PC-3 (cell line): ENCODE measurements at places on chromosomes 6 and 20. TPM values are rescaled to one million over a fixed set of nuclear protein-coding genes. Genes with fewer than 3 reads are reported as not detected.

Gene BACH2
- 4.8 and 7.0 TPM in 2 replicates for total RNA-seq

Gene EFCAB8
- not detected in 2 replicates for total RNA-seq

Gene IPCEF1
- total RNA-seq, result 0.12 and 0.29 TPM in 2 replicates

Gene CFB
- 0.86 TPM in 1 of 2 replicates, not detected in the other for total RNA-seq

Gene CARMIL1
- total RNA-seq, result 17.0 and 22.0 TPM in 2 replicates

Gene GHRH
- not detected in 2 replicates for total RNA-seq

DNA sequence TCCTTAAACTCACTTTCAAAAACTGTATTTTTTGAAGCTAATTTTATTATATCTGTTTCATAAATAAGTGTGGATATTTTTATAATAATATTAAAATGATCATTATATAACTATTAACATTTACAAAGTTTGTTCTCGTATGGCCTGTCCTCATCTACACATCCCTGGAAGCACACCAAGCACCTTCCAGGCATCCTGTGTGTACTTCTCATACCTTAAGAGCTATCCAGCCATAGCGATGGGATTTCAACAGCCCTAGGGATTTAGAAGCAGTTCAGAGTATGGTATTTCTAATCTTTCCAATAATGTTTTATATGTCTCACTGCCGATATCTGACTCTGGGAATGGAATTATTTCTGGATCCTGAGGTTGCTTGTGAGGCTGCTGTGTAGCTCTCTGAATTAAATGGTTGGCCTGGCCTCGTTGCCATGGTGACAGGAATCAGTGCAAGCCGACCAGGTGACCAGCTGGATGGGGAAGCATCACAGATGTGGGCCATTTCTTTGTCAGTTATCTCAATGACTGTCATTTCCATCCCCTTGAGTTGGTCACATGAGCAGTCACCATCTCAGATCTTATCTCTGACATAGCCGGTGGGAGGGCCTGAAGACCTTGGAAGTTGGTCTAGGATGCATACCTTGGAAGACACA lies 265.2 kb upstream of the RIN2 start:
- peaks cover 71% of the 10 kb centered on the region for H3K27me3 ChIP-seq
- H3K27ac ChIP-seq, result no peak overlapping the region
- no peak for DNase-seq
- H3K4me1 ChIP-seq, result peaks cover 8% of the 10 kb centered on the region; the same call in 1 of the 2 replicates
- no peak overlapping the region for H3K4me3 ChIP-seq
- no peaks in the 10 kb centered on the region for H3K36me3 ChIP-seq

GRCh38 chr20:611843-612185 lies 1.7 kb upstream of the TCF15 start:
- no peak for DNase-seq
- no peaks in the 10 kb centered on the region for H3K36me3 ChIP-seq
- no peaks in the 10 kb centered on the region for H3K4me1 ChIP-seq
- H3K27me3 ChIP-seq, result peaks cover 52% of the 10 kb centered on the region

DNA sequence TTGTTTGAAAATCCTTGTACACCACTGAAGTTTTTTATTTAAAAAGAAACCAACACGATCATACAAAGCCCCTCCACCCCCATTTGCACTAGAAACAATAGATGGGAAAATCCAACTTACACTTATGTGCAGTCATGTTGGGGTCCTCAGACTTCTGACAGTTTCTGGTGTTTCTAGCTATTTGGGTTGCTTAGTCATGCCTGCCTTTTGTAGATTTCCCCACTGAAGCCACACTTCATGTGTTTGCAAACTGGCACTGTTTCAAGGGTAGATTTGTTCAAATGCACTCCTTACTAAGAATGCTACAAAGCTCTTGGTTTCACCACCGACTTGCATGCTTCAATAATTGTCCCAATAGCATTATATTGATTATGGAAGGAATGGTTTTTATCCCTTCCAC lies 1.5 kb downstream of the SH3BGRL2 start:
- H3K4me1 ChIP-seq, result peaks cover 26% of the 10 kb centered on the region
- H3K36me3 ChIP-seq, result no peaks in the 10 kb centered on the region
- H3K4me3 ChIP-seq, result peak overlapping the region; percentile 94; the same call in 1 of the 2 replicates
- no peak overlapping the region for H3K27ac ChIP-seq
- no peaks in the 10 kb centered on the region for H3K27me3 ChIP-seq

GRCh38 chr6:44133003-44133931 lies 5.9 kb downstream of the TMEM63B start:
- no peak overlapping the region for H3K4me3 ChIP-seq
- peaks cover 12% of the 10 kb centered on the region for H3K4me1 ChIP-seq
- H3K27ac ChIP-seq, result no peak overlapping the region
- H3K36me3 ChIP-seq, result no peaks in the 10 kb centered on the region; the same call in 1 of the 2 replicates
- peak; percentile 60 for DNase-seq

- peaks cover 4% of the 10 kb centered on the region for H3K4me1 ChIP-seq
- no peak overlapping the region for H3K4me3 ChIP-seq
- no peaks in the 10 kb centered on the region for H3K27me3 ChIP-seq
- DNase-seq, result no peak
- no peak overlapping the region for H3K27ac ChIP-seq
Measured at GRCh38 chr6:11002176-11002575, 41.9 kb downstream of the ELOVL2 start.

DNA sequence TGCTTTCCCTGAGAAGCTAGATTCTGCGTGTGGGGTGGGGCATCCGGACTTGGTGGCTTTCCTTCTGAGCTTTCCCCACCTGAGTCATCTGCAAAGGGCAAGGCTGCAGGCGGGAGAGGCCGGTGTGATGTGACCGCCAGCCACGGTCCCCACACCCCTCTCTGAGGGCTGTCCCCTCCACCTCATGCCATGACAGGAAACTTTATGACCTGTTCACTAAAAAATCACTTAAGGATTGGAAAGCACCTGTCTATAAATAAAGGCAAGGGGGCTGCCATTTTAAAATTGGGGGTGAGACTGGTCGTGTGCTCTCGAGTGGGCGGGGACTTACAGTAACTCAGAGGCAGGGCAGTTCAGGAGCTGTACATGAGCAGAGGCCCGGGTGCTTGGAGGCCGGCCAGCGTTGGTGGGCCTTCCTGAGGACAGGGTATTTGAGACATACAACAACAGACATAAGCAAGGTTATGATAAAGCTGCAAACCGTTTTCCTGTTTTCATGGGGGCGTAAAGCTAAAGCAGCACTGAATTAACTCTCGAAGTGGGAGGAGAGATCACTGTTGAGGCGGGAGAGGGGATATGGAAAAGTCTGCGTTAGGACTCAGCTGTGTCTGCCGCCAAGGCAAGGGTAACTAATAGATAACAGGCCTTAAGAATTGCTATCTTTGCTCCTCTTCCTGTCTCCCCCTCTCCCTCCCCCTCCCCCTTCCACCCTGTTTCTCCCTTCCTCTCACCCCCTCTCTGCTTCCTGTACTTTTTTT lies 16.1 kb upstream of the SERPINB1 start:
- no peaks in the 10 kb centered on the region for H3K36me3 ChIP-seq
- peak overlapping the region; percentile 76 for H3K27ac ChIP-seq
- H3K4me1 ChIP-seq, result peaks cover 34% of the 10 kb centered on the region
- no peak overlapping the region for H3K4me3 ChIP-seq
